Trophoblast cell (in vitro differentiated cells and primary cell): ENCODE measurements at places on chromosomes 12 and 14.
A peak's percentile ranks its signal among the peaks of the same experiment; 100 is the strongest.

- DNase-seq, result peak; percentile 51
These were observed 109.4 kb downstream of the DACT1 start for GRCh38 chr14:58747181-58747580.

GRCh38 chr14:39447175-39447661 is 15.0 kb upstream of the FBXO33 start:
- no peak for DNase-seq

DNA sequence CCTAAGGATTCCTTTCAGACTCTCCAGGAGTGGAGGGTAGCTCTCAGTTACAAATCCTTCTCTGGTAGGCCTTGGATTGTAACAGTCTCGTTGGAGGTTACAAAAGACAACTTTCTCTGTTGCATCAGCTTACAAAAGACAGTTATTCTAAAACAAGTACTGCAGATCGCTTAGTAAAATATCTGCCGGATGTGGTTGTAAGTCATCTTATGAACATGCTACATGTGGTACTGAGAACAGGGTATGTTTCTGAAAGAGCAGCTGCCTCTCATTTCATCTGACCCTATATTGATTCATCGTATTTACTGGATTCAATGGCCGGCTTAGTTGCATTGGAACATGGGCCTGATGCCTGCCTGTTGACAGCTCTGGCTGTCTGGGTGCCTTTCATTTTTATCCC is 157.4 kb downstream of the PTCSC3 start:
- no peak for DNase-seq

DNA sequence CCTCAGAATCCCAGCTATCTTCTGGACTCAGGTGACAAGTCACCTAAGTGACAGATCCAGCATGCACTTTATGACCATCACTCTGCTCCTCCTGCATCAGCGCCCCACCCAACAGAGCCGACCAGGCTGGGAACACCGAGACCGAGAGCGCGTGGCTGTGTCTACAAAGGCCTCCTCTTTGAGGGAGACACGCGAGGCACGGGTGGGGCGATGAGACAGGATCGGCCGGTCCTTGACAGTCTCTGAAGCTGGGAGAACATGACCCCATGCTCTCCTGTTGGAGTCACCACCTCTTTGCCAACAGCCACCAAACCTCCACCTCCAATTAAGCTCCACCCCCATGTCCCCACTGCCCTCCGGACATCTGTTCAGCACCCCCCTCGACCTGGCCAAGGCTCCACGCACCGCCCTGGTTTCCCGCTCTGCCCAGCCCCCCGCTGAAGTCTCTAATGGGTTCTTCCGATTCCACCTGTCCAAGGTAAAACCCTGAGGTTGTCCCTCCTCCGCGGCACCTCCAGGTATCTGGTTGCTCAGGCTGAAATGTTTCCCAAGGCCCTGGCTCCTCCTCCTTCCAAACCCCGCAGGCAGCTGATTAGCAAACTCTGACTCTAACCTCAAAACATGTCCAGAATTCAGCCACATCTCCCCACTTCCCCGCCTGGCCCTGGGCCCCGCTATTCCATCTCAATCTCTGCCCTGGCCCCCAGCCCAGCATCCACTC is 31.5 kb downstream of the HSP90AA1 start:
- DNase-seq, result peak; percentile 64

GRCh38 chr12:2391740-2392331 is 339.0 kb downstream of the CACNA1C start:
- no peak for DNase-seq

DNA sequence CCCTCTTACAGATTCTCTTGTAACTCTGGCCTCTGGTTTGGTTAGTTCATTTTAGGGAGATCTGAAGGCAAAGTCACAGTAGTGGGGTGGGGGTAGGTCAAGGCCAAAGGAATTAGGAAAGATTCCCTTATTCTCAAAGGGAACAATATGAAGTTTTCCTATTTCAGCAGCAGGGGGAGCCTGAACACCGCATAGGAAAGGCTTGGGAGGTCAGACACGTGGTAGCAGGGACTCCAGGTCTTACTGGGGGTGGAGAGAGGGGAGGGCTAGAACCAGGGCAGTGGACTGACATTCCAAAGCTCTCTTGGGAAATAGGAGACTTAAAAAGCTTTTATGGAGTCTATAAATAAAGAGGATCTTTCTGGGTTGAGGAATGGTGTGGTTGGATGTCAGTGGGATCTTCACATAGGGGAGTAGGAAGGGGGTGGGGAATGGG is 1.3 kb downstream of the ZC3H10 start:
- DNase-seq, result peak; percentile 95

- no peak for DNase-seq
These were observed 121.8 kb downstream of the NRXN3 start for GRCh38 chr14:78292003-78292402.

DNA sequence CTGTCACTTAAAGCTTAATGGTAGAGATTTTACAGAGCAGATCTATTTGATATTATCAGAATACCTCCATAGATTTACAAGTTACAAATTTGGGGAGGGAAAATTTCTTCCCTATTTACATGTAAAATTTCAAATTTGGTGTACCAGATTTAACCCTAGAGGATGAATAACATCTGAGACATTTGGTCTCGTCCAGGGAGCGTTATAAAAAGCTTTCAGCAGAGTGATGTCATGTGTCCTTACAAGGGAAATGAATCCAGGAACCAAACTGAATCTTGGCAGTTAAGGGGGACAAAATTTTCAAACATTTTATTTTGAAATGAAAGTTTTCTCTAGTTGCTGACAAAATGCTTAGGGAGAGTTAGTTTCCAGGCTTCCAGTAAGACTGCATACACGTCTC is 4.5 kb upstream of the CDK17 start:
- no peak for DNase-seq

DNA sequence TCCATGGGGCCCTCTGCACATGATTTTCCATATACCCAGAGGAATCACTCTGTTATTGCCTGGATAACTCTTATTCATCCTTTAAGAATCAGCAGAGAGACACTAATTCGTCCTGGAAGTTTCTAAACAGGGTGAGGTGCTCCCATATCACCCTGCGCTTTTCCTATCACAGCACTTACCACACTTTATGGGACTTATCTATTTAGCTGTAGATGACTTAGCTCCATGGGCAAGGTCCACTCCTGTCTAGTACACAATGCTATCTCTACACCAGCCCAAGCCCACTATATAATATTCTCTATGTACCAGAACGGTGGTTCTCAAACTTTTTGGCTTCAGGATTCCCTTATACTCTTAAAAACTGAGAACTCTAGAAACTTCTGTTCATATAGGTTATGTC is 111.7 kb downstream of the EFCAB11 start:
- DNase-seq, result no peak

DNA sequence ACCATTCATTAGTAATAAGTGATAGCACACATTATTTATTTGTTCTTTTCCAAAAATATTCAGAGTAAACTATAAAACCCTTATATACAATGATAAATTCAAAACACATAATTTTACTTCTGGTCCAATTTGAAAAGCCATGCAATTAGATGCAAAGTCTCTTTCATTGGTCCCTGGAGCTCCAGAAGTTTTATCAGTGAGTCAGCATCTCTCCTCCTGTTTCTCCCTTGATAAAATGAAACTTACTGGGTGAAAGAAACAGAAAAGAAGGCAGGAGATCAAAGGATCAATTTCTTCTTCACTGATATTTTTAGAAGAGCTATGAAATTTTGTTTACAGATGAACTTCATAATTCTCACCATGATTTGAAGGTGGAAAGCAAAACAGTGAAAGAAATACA is 47.5 kb downstream of the IFNG start:
- DNase-seq, result no peak

GRCh38 chr12:12947902-12948301 is 4.1 kb downstream of the GPRC5D start:
- DNase-seq, result no peak

GRCh38 chr14:36663404-36664321 is 2.0 kb downstream of the PAX9 start:
- DNase-seq, result no peak

- no peak for DNase-seq
These were observed 35.5 kb downstream of the RGS6 start for GRCh38 chr14:71967704-71968103.

DNA sequence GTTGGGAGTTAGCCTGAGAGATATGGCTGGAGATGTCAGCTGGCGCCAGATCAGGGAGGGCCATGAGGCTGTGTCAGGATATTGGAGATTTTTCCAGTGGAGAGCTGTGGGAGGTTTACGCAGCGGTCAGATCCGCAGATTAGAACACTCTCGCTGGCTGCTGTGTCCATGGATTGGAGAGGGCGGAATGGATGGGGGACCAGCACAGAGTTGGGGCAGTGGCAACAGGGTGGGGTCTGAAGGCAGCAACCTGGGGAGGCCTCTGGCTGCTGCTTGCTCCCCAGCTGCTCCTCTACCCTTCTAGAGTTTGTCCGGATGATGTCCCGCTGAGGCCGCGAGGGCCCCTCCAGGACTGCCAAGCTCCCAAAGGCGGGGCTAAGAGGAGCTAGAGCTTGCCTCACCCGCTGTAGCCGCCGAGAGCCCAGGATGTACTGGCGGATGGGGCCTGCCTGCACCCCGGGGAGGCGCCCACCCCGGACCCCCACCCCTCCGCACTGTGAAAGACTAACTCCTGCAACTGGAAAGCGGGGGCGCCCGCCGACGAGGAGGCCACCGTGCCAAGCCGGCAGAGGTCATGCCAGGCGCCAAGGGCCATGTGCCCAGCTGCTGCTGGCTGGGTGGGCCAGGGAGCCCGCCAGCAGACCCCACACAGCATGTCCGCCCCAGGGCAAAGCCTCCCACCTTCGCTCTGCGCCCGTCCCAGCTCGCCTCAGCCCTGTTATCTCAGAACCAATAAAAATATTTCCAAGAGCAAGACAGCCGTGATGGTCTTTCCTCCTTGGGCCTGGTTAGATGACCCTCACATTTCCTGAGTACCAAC is 20.2 kb upstream of the MLEC start:
- DNase-seq, result no peak

DNA sequence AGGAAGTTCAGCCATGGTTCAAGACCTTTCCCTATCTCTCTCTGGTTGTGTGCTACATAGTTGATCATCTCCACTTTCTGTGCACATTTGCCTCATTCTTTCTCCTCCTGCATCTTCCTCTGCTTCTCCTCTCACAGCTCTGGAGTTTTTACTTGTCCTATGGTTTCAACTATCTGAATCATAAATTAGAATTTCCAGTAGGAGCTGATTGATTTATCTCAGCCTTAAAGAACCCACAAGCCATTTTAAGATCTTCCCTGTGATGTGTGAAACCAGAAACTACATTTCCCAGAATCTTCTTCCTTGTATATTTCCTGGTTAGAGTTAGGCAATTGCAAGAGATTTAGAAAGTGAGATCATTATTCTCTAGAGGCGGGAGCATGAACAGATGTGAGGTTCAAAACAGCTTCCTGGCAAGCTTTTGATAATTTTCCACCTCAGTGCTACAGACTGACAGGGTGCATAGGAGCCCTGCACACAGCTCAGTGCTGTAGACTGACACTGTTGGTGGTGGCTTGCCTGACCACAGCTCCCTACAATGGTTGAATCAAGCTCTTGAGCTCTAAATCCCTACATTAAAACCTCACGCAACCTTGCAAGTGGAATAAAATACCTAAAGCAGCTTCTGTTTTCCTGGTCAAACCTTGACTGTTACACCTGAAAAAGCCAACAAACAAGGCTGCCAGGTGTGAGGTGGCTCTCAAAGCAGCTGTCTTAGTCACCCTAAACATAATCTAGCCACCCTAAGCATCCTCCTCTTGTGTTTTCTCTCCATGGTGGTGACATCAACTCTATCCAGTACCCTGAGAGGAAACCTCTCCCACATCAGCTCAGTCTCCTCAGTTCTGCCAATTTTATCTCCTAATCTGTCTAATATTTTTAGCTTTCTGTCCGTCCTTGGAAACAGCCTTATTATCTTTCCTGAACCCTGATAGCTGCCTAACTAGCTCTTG is 21.5 kb upstream of the IFNG start:
- no peak for DNase-seq

DNA sequence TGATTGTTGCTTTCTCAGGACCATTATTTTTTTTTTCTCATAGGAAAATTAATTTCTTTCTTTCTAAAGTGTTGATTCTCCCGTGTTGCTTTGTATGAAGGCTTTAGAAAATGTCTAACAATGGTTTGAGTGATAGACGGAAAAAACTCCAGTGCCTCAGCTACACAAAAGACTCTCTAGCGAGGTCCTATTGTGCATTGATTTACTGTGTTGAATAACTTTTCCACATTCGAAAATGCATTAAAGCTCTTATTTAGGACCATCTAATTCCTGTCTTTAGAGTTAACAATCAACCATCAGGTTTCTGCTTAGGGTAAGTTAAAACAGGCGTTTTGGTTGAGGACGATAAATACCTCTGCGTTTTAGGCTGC is 99.6 kb downstream of the PTPN11 start:
- DNase-seq, result no peak

DNA sequence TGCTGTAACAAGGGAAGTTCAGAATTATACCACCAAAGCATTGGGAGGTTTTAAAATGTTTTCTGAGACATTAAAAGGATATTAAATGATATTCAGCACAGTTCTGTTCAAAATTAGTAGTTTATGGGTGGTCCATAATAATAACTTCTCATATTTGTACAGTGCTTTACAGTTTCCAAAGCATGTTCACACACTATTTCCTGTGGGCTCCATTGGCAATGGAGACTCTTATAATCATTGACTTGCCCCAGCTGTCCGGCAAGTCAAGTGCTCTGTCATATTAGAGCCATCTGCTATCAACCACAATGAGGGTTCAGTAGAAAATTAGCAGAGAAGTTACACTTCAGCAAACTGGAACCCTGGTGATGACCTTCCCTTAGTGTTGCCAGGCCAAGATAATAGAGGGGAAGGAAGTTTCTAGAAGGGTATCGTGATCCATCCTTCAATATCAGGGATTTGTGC is 526.6 kb upstream of the CCDC196 start:
- DNase-seq, result no peak

DNA sequence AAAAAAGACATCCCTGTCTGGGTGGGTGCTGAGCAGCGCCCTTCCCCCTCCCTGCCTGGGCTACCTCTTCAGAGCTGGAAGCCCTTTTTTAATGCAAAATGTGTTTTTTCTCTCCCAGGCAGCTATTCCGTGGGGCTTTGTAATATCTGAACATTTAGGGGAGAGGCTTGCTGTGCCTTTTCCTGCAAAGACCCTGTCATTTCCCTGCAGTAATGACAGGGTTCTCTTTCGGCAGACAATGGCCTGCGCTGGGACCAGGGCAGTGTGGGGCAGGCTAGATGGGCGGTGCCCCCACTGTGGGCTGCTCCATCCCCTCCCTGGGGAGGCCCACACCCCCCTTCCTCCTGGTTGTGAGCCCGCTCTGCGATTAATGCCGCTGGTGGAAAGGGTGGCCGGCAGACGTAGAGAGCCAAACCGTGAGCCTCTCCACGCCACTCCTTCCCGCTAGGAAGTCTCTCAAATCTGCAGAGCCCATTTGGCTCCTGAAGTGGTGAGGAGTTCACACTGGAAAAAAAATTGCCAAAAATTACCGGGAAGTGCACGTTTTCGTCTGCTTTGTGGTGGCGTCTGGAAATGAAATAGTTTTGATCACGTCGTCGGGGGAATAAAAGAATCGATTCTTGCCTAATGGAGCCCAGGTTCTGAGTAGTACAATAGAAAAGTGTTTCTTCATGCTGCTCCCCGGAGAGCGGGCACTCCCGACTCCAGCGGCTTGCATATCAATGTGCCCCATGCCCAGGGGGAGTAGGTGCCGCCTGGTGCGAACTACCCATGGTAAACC is 31.5 kb downstream of the KIF26A start:
- DNase-seq, result no peak
